Fibroblast of lung (primary cell): ENCODE measurements at places on chromosomes 1 and 21.

DNA sequence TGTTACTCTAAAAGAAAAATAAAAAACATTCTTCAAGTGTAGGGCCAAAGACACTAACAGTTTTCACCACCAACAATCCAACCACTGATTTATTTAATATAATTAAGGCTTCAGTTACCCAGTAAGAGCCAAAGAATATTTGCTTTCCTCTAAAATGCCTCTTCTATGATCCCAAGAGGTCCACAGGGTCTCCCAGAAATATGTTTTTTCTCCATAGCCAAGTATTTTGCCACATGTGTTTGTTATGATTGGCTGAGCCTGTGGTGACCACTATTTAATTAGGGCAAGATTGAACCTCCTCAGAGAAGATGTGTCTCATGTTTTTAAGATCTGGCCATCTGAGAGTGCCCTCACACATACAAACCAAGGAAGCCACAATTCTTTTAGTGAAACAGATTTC is 135.9 kb downstream of the TPR start:
- DNase-seq, result peak; percentile 23

DNA sequence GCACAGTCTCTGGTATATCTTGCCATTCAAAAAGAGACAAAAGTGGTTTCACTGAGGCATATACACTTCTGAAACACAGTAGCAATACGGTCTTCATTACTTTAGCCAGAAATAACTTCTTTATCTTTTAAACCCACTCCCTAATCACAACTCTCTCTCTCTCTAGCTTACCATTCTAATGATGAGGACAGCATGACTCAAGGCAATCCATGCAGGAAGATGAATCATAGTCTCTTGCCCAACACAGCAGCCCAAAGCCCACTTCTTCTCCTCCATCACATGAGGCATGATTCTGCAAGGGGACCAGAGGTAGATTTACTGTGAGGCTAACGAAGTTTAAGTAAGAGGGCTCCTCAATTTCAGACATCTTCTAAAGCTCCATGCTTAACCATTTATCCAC is 285.0 kb upstream of the NR5A2 start:
- peak; percentile 98 for DNase-seq

- no peak for DNase-seq
Measured at GRCh38 chr1:167651161-167651693, 21.2 kb downstream of the RCSD1 start.

- DNase-seq, result no peak
Measured at GRCh38 chr1:38875811-38876210, 2.7 kb upstream of the MYCBP start.

DNA sequence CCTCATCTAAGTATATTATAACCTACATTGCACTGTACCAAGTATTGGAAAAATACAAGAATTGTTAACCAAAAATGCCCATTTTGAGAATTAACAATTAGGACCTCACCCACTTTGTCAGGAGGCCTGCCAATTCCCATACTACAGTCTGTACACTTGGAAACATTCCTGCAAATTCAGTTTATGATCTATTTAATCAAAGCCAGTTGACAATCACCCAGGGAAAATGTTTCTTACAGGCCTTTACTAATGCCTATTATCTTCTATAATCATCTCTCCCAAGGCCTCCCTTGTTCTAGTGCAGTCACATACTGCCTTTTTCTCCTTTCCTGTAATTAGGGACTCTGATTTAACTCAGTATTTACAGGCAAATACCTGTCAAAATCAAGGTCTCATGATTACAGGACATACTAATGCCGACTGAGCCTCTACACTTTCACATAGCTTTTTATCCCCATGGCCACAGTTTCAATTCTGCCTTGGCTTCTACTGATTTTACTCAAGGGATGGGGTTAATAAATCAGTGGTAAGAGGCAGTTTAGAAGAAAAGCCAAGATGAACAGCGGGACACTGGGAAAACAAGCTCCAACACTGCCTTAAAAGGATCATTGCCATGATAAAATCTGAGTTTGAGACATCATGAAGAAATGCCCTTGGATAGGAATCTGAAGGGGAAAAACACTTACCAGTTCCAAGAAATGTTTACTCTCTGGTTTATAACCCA is 338.7 kb downstream of the VAV3 start:
- DNase-seq, result peak; percentile 20

DNA sequence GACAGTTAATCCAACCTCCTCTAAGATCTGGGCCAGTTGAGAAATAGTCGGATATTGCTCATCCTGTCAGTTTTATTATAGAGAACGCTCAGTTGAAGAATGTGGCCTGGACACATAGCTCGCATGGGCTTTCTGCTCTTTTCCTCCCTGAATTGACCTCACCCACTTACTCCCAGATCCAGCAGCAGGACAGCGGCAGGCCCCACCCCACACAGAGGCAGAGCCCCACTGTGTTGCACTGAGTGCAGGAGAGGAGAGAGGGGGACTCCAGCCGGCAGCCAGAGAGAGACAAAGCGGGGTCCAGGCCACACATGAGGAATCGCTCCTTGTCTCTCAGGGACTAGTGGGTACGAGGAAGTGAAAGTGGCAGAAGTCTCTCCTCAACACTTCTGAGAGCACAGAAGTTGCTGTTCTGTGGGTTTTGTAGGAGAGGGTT is 78.6 kb downstream of the LAMC1 start:
- no peak for DNase-seq

- no peak for DNase-seq
Measured at GRCh38 chr1:204069887-204070286, 3.0 kb upstream of the SOX13 start.

DNA sequence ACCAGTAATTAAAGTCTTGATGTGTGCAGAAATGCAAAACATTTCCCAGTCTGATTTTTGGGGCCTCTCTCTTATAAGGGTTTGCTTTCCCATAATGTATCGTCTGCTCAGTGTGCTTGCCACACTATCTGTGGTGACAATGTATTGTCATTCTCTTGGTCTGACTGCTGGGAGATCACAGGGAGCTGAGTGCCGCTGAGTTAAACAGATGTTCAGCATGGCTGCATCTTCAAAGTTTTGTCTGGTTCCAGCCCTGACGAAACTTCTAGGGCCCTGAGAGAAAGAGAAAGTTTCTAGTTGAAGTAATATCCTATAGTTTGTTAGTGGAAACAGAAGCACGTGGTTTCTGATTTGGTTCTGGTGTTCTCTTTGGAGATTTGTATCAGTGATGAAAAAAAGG is 42.6 kb downstream of the DNM3 start:
- DNase-seq, result no peak

DNA sequence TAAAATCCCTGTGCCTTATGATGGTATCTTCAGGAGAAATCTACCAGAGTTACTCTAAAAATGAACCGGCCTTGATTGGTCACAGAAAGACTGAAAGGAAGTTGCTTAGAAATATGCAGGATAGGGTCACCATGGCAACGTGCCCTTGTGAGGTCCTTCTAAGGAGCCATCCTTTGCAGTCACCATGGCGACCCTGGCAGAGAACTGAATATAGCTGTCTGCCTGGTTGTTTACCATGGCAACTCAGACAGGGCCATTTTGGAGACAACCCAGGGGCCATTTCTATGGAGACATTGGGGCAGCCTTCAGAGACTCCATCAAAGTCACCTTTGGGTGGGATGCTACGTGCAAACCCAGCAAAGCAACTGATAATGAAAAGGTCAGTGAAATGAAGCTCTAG is 43.0 kb downstream of the SNX7 start:
- DNase-seq, result peak; percentile 66

DNA sequence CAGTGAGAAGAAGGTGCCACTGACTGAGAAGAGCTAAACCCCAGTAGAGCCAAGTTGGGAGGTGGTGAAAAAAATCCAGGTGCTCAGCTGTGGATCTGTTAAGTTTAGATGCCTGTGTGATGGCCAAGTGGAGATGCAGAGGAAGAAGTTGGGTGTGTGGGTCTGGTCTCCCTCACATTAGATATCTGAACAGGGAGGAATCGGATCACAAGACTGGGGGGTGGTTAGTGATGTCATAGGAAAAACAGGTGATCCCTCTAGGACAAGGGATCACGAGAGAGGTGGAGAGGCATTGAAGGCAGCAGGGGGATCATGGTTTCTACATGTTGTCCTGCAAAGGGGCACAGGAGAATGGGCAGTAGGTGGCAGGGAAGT is 22.6 kb downstream of the KCNK1 start:
- no peak for DNase-seq

GRCh38 chr1:212677573-212677972 is 22.1 kb downstream of the BATF3 start:
- no peak for DNase-seq

DNA sequence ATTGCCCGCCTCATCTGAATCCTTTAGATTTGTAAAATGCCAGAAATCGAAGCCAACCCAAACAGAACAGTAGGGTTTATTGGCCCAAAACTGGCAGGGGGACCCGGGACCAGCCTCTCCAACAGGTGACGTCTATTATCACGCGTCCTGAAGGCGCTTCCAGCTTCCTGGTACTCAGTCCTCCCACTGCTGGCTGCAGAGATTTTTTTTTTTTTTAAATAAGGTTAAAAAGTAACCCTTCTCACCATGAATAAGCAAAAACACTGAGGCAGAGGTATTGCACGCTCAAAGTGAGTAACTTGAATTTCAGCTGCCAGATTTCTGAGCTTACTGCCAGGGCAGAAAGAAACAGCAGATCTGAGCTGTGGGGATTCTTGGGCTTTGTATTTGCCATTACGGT is 54.4 kb upstream of the GCLM start:
- DNase-seq, result peak; percentile 60

DNA sequence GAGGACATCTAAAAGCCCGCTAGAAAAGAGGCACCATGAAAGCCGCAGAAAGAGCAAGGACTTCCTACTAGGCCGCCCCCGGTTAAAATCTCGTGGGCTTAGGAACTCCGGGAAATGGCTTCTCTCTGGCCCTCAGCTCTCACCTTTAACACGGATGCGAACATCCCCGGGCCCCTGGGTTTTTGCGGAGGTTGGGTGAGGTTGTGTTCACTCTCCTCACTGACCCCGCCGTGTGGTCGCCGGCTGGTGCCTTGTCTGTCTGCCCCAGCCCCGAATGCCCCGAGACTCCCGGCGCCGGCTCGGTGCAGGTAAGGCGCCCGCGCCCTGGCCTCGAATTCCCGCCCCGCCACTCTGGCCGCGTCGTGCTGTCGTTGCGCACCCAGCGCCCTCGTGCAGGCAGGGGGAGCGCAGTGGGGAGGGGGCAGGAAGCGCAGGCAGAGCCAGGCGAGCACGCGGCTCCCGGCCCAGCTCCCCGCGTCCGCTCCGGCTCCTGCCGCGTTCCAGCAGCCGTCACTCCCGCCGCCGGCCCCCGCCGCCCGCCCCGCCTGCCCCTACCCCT is at the start of gene SHISAL2A:
Gene SHISAL2A, plus strand, starts transcription at position 437 of the 559 bp plus-strand sequence. CDS start 326 bp downstream, outside the sequence.
- DNase-seq, result peak; percentile 6

DNA sequence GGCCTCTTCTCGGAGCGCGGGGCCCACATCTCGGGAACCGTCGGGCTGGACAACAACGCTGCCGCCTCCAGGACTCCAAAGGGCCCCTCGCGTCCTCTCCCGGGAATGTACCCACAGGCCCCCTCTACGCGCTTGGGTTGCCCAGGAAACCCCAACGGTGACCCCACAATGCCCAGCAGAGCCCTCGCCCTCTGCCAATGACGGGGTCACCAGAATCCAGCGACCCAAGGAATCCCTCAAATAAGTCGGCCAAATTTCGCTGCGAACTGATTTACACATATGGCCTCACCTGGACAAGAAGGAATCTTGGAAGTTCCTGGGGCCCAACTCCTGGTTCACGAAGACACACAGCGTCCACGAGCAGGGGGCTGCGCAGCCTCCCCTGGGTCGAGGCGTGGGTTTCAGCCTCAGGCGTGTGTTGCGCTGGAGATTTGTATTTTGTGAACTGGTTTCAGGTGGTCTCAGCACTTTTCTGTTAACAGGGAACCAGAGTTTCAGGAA is 78.1 kb downstream of the DESI2 start:
- no peak for DNase-seq

DNA sequence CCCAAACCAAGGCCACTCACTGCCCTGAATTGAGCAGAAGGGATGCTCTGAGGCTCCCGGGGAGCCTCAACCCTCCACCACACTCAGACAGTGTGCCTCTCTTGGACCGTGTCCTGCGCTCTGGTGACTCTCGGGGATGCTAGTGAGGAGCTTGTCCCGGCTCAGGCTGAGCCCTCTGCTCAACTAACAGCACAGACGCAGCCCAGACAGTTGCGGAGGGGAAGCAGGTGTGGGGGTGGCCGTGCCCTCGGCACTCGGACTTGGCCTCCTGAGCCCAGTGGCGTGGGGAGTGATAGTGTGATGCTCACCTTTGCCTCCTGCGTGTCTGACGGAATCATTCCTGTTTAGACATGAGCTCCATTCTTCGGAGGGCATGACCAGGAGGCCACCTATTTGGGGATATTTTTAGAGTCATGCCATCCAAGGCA is 15.4 kb upstream of the SLC19A1 start:
- no peak for DNase-seq

DNA sequence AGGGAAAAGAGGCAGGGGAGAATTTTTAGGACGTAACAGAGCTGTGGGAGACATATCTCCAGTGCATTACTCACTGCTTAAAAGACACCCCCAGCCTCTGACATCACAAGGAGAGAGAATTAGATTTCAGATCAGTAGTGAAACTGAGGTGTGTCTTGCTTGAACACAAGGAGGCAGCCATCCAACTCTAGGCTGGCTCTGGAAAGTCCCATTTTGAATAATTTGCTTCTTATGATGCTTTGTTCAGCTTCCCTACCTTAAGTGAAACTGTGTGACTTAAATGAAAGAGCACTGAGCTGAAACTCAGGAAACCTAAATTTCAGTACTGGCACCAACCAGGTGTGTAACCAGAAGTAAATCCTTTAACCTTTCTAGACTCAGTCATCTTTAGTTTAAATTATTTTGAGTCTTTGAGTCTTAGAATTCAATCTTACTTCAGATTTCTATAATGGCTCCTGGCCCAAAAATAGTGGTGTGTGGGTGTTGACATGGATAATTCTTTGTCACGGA is 251.6 kb upstream of the SGIP1 start:
- DNase-seq, result peak; percentile 91
